Activated T-helper 2 cell treated with anti-CD3 and anti-CD28 coated beads, Interferon-gamma antibody, Interleukin-2, Interleukin-4, amounts not matched to agents 10 μg/mL and 5 μg/mL and 100 μg/mL, durations not matched to agents 14 hours and 24 hours and 36 hours (primary cell): ENCODE measurements at places on chromosomes 11 and 22.
A peak's percentile ranks its signal among the peaks of the same experiment; 100 is the strongest.

DNA sequence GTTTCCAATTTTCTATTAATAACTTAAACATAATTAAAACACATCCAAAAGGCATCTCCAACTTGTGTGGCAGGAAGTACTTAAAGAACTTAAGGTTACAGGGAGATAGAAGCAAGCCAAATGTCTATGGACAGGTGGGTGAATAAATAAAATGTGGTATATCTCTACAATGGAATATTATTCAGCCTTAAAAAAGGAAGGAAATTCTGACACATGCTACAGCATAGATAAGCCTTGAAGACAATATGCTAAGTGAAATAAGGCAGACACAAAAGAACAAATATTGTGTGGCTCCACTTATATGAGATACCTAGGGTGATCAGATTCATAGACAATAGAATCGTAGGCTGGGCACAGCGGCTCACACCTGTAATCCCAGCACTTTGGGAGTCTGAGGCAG is 109.6 kb downstream of the WT1 start:
- no peak for DNase-seq

DNA sequence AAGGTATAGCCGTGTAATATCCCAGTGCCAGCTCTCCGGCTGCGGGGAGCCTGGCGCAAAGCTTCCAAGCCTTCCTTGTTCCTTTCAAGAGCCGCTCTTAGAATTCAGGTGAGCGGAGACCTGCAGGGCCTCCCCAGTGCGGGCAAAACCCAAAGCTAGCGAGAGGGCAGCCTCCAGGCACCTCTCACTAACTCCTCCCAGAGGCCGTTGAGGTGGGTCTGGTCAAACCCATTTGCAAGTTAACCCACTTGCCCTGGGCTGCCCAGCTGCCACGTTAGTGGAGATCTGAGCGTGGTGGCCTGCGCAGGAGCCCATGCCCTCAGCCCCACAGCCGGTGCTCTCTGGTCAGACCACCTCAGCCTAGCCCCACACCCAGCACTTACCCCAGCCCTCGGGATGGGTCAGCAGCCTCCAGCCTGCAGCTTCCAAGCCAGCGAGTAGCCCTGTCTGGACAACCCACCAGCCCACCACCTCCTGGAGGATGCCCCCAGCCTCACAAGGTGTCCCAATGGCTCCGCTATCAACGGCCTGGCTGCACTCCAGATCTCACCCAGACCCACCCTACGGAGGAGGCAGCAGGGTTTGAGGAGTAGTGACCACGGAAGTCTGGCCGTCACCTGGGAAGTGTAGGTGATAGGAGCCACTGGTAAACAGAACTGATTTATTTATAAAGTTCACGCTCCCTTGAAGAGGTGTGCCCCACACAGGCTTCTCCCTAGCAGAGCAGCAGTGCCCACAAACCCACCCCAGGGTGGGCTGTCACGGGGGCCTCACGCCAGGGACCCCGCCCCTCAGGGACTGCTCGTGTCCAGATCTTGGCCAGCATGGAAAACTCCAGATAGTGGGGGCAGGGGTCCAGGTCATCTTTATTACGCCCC is 2.3 kb downstream of the ASCL2 start:
- no peak for DNase-seq

DNA sequence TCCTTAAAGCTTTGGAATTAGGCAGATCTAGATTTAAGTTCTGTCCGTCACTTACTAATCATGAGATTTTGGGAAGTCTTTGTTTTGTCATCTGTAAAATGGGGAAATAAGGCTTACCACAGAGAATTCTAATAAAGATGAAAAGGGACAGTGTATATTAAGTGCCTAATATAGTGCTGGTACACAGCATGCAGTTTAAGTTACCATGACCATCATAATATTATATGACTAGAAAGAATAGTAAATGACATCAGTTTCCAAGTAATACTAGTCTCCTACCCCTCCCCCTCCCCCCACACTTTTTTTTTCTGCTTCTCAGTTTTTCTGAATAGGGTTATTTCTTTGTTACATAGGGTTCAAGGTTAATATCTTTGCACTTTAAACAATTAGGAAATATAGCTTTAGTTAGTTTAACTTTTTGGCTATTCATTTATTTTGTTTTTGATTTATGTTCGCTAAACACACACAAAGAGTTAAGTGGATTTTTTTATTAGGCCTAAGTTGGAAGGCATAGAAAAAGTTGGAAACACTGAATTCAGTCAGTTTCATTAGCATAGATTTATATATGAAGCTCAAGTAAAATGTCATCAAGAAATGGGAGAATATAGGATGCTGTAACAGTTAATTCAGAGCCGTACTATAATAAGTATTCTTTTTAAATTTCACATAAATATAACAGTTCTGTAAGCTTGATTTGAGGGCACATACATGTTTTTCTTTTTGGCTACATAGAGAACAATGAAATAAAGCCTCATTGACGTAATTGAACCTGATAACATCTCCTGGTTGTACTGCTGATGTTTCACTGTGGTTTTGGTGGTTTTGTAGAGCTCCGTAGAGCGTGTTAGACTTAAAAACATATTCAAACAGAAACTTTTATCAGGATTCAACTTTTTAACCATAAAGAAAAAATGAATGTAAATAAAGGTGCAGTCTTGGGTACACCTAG is 121.2 kb downstream of the PDE3B start:
- DNase-seq, result peak; percentile 46

GRCh38 chr11:29320196-29320595 is 696.6 kb downstream of the KCNA4 start:
- DNase-seq, result no peak

- DNase-seq, result no peak
Measured at GRCh38 chr11:64297699-64298358, 2.3 kb upstream of the CATSPERZ start.

GRCh38 chr11:123525097-123525496 is 95.0 kb downstream of the GRAMD1B start:
- DNase-seq, result no peak

- DNase-seq, result no peak
Measured at GRCh38 chr11:64100782-64101353, 65.0 kb downstream of the MACROD1 start.

GRCh38 chr11:110349138-110349996 is 53.0 kb upstream of the RDX start:
- DNase-seq, result peak; percentile 58

- no peak for DNase-seq
Measured at GRCh38 chr11:122209619-122210366, 93.8 kb upstream of the BLID start.

- DNase-seq, result peak; percentile 99
Measured at GRCh38 chr22:41832553-41833368, at the start of gene SREBF2. Gene SREBF2 (plus strand): TSS chr22:41833105. CDS start chr22:41833271, 166 bp downstream.

DNA sequence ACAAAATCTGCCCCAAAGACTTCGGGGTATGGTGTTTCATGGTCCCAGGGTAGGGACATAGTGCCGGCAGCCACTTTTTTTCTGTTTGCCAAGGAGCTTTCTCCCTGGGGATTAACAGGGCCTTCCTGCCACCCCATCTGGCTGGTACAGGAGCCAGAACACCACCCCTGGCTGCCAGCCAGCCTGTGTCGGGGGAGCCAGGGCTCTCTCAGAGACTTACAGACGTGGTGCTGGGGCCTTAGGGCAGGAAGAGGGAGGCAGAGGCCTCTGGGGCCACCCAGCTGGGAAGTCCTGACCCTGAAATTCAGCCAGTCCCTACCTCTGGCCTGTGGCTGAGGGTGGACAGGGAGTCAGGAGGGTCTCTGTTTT is 52.4 kb upstream of the CDON start:
- DNase-seq, result no peak

DNA sequence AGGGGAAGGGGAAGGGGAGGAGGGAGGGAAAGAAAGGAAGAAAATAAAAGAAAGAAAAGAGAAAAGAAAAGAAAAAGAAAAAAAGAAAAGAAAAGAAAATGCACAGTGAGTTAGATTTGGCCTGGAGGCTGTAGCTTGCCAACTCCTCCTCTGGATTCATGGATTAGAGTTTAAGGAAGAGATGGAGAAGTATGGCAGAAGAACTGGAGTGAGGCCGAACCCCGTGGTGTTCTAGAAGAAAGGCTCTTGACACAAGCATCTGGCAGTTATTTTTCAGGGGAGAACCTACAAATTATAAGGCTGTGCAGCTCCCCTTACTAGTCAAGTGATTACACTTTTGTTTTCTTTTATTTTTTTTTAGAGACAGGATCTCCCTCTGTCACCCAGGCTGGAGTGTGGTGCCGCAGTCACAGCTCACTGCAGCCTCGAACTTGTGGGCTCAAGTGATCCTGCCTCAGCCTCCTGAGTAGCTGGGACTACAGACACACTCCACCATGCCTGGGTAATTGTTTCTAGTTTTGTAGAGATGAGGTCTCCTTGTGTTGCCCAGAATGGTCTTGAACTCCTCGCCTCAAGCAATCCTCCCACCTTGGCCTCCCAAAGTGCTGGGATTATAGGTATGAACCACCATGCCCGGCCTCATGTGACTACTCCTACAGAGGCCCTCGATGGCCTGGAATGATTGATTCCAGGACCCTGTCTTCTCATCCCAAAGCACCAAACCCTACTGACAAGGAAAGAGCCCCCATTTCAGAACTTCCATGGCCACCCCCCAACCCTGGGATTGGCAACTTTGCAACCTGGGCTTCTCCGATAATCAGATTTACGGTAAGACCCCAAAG is 19.5 kb downstream of the ZNF74 start:
- no peak for DNase-seq

DNA sequence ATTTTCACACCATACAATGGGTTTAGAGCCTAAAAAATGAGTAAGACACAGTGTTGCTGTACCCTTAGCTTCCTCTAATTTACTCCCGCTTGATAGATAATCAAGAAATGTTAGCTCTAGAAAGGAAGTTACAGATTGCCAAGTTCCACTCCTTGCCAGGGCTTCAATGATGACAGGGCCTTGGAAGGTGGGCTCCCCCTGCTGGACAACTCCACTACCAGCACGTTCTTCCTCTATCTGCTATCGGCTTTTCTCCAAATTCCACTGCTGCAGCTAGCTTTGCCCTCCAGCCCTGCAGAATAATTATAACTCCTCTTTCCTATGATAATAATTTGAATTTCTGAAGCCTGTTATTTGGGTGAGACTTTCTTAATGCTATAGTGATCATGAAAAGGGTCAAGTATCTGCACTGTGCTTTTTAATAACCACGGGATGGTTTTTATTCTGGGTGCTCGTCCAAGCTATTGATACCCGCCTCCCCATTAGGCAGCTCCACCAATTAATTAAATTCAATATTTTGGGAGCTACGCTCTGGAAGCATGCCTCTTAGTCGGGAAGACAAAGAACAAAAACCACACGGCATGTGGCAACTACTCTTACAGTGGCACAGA is 9.0 kb downstream of the SYN3 start:
- peak; percentile 18 for DNase-seq

- DNase-seq, result no peak
Measured at GRCh38 chr11:3183523-3183922, 18.4 kb upstream of the OSBPL5 start.

DNA sequence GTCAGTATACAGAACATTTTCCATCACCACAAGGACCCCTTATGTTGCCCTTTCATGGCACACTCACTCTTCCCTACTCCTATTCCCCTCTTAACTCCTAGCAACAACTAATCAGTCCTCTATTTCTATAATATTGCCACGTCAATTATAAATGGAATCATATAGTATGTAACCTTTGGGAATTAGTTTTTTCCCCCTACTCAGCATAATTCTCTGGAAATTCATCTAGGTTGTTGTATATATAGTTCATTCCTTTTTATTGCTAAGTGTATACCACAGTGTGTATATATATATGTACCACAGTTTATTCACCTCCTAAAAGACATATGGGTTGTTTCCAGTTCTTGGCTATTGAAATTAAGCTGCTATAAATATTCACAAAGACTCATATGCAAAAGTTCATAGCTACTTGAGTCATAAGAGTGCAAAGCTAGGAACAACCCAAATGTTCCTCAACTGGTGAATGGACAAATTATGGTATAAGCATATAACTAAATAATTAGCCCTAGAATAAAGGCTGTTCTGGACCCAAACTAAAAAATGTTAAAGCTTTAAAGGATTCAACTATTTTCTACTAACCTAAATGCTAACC is 41.3 kb downstream of the TUB start:
- DNase-seq, result no peak

- no peak for DNase-seq
Measured at GRCh38 chr22:44547371-44547770, 49.3 kb upstream of the RTL6 start.

GRCh38 chr11:122851366-122851966 is 13.2 kb downstream of the CRTAM start:
- DNase-seq, result no peak

DNA sequence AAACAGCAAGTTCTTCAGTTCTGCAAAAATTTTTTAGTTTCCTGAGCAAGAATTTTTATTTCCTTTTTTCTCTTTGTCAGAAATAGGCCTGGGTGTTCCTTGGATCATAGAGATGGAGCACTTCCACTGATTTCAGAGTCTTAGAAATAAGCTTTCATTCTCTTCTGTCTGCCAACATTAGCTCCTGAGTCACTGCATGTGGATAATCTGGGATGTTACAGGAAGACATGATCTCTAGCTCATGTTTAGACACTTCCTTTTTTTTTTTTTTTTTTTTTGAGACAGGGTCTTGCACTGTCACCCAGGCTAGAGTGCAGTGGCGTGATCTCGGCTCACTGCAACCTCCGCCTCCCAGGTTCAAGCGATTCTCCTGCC is 13.2 kb upstream of the TMEM218 start:
- no peak for DNase-seq

GRCh38 chr22:27627444-27627833 is 174.1 kb downstream of the MN1 start:
- no peak for DNase-seq
